Activated naive CD8-positive, alpha-beta T cell treated with anti-CD3 and anti-CD28 coated beads, Interleukin-2, amount 10 ng/mL, durations not matched to agents 7 days and 5 days (primary cell): ENCODE measurements at places on chromosomes 7 and 10.

DNA sequence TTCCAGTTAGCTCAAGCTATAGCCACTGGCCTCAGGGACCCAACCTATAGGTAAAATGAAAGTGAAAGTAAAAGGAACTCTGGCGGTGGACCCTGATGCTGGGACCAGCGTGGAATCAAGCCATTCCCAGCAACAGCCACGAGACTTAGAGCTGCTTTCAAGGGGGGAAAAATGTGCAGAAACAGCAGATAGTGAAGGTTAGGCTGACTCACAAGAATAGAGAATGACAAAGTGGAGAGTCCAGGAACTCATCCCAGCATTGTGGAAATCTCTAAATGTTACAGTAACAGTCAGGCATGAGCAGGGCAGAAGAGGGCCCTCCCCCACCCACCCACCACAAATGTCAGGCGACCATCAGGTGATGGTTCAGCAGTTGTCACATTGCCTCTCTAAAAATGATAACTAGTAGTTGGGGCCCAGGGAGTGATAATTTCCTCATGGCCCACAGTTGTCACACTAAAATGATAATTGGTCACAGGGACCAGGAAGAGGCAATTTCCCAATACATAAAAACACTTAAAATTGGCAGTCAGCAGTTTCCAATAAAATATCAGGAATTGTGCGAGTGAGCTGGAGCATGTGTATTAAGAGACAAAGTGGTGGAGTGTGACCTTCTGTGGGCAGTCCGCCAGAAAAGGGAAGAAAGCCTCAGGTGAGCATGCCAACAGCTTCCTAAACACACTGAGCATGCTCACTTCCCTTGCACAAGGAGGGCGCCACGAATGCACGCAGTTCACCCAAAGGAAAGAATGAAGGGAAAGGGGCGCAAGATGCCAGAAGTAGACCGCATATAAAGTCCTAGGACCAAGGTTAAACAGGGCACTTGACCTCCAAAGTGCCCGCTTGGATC, 129.8 kb upstream of the PPP1R3A start:
- DNase-seq, result no peak

GRCh38 chr7:27750316-27750715, 10.4 kb downstream of the TAX1BP1 start:
- DNase-seq, result no peak

- DNase-seq, result no peak
Measured at GRCh38 chr10:60139798-60140566, 233.6 kb upstream of the CCDC6 start.

- DNase-seq, result no peak
Measured at GRCh38 chr10:7519351-7519750, 108.5 kb upstream of the SFMBT2 start.

DNA sequence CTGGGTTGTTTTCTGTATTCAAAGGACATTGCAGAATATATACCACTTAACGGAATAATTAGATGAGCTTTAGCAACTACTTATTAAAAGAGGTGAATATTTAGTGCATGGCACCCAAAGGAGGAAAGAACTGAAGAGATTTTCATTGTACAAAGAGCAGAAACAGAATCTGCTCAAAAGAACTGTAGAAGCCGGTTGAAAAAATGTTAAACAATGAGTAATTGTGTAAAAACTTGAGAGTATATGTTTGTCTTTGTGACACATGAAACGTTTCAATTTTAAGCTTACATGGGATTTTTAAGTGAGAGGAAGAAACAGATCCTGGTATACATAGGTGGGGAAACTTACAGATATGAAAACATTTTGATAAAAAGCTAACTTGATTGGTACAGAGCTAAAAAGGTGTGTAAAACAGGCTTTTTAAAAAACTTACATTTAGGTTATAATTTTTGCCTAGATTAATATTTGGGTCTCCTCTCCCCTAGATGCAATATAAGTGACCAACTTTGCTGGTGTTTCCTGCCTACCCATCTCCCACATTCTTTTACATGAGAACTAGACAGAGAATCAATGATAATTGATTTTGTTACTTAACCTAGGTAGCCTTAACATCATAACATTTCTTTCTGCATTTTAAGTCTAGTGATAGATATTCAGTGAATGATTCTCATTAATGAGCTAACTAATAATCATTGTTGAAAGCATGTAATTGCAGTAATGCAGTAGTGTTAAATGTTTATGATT, 6.8 kb downstream of the ARL5B start:
- DNase-seq, result no peak

- DNase-seq, result no peak
Measured at GRCh38 chr7:143096146-143096545, 35.7 kb upstream of the PIP start.

DNA sequence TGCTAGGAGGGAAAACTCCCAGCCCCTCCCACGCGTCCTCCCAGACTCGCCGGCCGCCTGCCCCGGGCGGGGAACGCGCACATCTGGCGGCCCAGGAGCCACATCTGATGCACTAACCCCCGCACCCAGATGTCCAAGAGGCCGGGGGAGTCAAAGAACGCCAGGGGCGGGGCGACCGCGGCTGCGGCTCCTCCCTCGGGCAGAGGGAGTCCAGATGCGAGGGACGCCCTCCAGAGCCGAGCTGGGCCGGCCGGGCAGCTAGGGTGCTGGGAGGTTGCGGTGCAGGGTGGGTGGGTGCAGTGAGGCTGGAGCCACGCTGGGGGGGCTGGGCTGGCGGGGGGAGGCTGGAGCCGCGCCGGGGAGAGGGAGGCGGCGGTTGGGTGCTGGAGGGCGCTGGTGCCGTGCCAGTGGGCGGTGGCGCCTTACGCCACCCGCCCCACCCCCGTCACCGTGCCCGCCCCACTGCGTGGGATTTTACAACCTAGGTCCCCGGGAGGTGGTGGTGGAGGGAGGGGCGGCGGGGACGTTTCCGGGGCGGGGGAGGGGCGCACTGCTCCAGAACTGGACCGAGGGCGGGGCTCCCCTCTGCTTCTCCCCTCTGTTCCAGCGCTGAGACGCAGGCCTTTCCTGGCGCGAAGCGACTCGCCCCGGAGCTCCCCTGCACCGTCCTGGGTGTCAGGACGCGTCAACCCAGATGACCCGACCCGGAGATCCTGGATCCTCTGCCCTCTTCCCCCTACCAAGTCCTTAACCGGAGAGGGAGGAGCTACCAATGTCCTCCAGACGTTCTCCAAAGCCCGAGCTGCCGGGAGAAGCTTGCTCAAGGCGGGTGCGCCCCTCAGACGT, 109.1 kb downstream of the REEP3 start:
- DNase-seq, result peak; percentile 83

- no peak for DNase-seq
Measured at GRCh38 chr10:118754229-118754555, 578 bp downstream of the CACUL1 start.

GRCh38 chr10:69107699-69108098, 16.3 kb upstream of the VPS26A start:
- no peak for DNase-seq

DNA sequence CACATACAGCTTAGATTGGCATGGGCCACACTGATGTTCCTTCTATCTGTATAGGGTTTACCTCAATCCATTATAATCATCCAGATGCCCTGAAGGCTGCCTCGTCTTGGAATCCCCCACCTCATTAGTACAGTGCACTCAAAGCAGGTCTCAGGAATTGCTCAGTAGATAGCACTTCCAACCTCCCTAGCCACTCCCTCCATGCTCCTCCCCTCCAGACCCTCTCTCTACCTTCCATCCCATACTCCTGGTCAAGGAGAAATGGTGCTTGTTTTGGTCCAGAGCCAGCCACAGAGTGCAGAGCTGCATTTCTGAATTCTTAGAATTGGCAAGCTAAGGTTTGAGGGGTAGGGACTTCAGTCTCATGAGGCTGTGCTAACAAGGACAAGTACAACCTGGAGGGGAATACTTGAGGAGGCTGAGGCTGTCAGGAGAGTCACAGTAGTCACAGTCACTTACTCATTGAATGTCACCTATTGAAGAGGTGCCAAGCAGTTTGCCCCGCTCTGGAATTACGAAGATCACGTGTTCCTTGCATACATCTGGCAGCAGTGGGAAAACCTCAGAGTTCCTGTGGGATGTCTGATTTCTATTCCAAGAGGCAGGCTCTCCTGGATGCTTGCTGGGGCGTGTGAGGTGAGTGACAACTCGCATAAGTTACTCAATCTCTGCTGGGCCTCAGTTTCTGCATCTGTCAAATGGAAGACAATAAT, 60.7 kb upstream of the ZNF746 start:
- no peak for DNase-seq

DNA sequence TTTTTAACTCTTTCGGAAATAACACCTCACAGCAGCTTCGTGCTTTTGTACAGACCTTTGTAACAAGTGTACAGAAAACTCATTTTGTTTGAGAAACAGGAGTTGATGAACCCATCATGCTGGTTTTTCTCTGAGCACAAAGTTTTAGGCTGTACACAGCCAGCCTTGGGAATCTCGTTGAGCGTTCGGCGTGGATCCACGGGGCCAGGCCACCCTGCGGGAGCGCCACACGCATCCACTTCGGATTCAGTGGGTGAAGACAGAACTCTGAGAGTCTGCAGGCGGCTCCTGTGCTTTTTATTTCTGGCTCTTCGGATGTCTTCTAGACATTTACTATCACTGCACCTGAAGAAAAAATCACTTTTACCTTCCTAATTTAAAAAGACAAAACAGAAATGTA, 131.2 kb downstream of the SMURF1 start:
- DNase-seq, result peak; percentile 12

DNA sequence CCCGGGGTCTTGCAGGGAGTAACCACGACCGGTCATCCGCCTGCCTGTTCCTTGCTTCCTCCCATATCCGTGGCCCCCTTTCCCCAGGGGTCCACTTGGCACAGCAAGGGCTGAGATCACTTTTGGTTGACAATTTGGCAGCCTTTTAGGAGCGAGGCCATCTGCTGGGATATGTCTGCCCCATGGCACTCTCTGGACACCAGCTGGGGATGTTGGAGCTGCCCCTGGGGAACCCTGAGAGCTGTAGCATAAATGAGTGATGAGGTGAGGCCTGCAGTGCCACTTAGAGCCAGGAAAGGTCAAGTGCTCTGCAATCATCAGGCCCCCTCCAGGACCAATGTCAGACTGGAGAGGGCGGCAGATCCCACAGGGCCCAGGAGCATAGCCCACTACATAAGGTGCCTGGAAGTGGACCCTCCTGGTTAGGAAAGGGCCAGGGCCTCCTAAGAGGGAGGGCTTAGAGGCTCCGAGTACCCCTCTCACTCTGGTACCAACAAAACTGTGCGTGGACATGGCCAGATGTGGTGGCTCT, 92.1 kb downstream of the HIP1 start:
- DNase-seq, result no peak

- DNase-seq, result no peak
Measured at GRCh38 chr10:129648856-129649255, 181.8 kb downstream of the MGMT start.

DNA sequence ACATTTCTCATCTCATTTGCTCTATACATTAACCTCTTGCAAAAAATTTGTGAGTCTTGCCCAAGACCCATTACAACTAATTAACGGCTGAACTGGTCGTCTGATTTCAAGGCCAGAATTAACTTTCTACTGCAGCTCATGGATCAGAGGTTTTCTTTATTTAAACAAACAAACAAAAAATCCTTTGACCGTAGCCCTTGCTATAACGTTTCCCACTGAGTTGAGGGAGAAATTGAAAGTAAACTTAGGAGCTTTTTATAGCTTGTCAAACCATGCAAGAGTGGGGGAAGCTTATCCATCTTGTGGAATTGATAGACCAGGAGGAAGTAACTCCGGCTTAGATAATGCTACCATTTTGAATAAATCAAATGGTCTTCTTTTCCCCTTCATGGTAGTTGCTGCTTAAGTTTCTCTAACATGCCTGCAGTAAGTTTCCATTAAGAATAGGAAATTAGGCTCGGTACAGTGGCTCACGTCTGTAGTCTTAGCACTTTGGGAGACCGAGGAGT, 3.3 kb downstream of the SRGN start:
- no peak for DNase-seq

DNA sequence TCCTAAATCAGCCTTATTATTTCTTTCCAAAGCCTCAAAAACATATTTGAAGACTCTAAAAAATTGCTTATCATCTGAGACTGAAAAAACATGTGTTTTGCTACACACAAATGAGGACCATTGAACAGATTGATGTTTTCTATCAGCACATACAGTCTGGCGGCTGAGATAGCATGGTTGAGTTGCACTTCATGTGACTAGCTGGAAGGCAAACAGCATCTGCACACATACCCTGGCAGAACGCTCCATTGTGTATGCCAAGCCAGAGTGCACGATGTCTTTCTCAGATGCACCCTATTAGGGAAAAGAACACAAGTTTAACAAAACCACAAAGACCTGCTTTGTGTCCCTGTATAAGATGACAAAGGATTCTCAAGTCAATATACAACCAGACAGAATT, 33.0 kb downstream of the FAM25A start:
- no peak for DNase-seq

GRCh38 chr10:109029870-109030269, 893.4 kb downstream of the XPNPEP1 start:
- no peak for DNase-seq
